ENCODE measurements at places on chromosomes 12 and 14.

DNA sequence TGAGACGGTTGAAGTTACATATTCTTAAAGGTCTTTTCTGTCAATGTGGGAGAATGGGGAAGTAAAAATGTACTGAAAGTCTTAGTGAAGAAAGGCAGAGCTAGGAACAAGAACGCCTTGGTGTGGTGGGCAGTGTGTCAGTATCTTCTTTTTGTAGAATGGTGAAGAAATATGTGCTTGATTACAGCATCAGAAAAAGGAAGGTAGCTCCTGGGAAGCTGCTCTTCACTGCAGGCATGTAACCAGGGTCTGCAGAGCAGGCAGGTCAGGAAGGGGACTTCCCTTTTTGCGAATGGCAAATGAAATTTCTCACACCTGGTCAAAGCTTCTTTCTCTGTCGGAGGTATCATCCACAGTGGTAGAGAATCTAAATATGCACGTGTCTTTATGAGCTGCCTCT is 226.2 kb downstream of the ADAMTS20 start:
- no peak for DNase-seq

GRCh38 chr12:131536337-131536736 is 174.6 kb upstream of the SFSWAP start:
- no peak for DNase-seq

DNA sequence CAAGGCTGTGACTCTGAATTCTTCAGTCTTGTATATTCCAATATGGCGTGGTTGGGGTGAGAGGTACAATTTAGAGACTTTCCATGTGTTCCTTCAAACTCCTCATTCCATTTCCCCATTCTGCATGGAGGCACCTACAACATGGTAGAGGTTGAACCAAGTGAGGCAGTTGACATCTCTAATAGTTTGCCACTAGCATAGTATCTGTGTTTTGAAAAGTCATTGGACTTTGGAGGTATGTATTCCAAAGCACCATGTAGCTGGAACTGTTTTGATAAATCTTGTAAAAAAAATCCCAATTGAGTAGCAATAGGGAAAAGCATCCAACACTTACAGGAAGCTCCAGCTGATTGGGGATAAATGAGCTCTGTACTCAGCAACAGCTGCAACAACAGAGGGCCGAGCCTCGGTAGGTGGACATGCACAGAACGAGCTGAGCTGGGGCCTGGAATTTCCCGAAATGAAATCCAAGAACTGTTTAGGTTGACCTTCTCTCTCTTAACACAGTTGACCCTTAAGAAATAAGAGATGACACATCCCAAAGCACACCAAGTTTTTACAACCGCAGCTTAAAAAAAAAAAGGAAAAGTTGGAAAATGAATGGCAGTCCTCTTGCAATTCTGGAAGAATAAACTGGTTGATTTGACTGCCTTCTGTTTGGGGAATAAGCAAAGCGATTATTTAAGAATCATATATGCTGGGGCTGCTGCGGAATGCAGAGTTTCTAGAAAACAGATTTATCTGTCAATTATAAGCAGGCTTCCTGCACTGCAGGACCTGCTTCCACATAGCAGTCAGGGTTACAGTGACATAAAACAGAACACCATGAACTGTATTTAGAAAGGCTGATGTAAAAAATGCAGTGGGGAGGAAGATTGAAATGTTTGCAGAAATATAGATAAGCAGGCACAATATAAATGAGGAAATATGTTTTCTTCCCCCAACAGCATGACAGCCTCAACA is 194.6 kb upstream of the KRR1 start:
- DNase-seq = peak; percentile 98

GRCh38 chr14:99246536-99247097 is 25.4 kb downstream of the BCL11B start:
- no peak for DNase-seq

DNA sequence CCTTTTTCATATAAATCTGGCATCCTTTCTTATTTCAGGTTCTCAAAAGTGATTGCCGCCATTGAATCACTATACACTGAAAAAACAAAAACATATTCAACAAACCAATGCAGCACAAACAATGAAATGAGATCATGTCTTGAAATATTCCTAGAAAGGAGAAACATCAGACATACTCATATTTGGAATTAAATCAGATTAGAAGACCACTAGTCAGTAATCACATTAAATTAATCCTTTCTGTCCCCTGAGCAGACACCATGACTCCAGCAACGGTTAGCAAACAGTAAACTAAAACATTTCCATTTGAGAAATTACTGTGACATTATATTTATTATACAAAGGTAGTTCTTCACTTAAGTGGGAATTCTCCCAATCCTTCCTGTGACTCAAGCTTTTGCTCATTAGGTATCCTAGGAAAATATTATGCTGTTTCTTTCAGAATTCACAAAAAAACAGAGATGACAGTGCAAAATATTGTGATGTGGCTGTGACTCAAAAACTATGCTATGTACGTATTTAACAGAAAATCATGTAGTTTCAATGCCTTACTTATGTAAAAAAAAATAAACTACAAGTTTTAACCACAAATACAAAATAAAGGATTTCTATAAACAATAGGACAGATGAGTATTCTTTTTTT is 29.7 kb downstream of the CPNE8 start:
- DNase-seq = no peak

DNA sequence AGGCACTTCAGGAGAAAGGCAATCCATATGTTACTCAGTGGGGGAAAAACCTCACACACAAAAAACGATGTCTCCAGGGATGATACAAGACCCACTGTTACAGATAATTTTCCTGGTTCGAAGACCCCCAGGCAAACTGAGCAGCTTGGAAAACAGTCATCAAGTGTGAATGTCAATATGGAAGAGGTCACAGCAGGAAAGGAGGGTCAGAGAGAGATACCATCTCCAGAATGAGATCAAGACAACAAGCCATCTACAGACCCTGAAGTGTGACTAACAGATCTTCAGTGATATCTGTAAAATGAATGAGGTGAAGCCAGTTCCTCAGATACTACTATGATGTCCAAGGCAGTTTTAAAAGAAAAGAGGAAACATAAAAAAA is 28.6 kb downstream of the GNS start:
- DNase-seq = no peak

DNA sequence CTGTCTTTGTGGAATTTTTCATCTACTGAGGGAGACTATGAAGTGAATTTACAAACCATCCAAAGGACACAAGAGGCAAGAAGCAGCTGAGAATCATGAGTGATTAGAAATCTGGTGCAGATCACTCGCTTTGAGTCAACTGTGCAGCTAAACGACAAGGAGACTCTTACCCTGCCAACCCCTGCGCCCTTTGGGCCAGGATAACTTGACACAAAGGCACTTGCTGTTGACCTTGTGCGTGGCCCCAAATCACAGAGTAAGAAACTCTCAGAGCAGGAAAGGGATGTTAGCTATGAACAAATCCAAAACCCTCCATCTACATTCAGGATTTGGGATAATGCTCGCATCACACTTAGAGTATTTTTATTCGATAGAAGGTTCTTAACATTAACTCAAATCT is 11.5 kb upstream of the PARP11 start:
- DNase-seq = no peak

DNA sequence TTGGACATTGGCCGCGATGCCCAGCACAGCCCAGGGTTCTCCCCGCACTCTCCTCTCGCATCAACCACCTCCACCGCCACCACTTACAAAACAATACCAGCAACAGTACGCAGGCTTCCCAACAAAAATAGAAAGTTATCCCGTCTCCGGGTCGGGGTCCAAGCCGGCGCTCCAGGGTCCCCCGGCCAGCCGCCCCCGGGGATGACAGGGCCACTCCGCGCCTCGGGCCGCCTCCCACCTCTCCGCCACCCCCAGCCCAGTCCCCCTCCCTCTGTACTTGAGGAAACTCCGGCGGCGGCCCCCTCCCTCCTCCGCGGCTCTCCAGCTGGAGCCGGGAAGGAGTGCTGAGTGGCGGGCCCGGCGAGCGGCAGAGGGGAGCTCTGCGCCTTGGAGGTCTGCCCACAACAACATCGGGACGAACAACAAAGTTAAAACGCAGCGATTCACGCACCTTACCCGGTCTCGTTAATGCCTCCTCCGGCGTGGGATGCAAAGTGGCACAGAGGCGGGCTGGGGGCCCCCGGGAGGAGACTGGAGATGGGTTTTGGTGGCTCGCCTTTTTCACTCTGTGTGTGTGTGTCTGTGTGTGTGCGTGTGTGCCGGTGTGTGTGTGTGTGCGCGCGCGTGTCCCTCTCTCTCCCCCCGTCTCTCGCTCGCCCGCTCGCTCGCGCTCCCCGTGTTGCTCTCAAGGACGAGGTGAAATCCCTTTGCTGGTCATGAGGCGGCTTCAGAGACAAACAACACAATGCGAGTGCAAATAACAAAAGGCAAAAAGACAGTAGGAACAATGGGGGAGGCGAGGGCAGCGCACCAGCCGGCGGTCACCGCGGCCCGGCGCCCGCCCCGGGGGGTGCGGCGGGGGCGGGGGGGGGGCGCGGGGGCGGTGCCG is 386.8 kb downstream of the BCAT1 start:
- DNase-seq = peak; percentile 81

DNA sequence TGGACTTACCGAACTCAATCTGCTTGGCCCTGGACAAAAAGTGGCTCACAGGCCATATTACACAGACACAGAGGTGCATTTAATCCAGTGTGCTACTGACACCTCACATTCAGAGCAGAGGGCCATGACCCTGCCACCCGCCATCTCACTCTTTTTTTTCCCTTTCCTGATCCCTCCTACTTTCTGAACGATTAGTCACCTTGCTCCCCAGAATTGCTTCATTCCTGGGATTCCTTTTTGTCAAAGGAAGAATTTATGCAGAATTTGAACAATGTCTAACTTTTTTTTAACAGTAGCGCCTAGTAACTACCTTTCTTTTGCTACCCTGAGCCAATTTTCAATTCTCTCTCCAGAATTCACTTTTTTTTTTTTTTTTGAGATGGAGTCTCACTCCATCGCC is 4.6 kb downstream of the PKP2 start:
- DNase-seq = peak; percentile 56

GRCh38 chr12:31749024-31749704 is 20.3 kb upstream of the AMN1 start:
- DNase-seq = peak; percentile 97

GRCh38 chr12:91140026-91140931 is 29.0 kb upstream of the LUM start:
- peak; percentile 95 for DNase-seq

DNA sequence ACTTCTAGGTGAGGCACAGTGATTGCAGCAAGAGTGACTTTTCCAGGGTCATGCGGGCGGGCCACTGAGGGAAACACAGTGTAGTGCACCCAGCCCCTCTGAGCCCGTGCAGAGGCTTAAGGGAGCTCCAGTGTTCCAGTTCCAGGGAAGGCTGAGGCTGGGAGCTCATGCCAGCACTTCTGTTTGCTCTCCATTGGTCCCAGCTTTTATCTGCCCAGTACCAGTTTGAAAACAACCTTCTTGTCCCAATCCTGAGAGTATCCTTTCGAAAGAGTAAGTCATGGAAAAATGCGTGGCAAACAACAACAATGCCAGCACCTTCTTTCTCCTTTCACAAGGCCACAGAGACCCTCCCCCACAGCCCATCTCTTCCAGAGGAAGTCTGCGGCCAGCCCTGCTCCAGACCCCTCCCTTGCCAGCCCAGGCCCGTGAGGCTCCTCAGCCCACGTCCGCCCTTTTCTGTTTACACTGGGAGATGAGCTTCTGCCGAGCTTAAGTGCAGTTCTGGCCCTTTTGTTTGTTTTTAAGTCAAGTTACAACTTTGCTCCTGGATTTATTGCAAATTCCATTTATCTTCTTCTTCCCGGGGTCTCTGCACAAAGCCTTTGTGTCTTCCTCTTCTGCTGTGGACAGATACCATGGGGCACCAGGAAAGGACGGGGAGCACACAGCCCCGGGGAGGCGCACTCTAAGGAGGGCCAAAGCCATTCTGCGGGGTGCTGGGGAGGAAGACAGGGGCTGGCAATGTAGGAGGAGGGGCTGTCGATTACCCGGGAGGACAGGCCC is 185.6 kb downstream of the ZFP36L1 start:
- DNase-seq = peak; percentile 59

DNA sequence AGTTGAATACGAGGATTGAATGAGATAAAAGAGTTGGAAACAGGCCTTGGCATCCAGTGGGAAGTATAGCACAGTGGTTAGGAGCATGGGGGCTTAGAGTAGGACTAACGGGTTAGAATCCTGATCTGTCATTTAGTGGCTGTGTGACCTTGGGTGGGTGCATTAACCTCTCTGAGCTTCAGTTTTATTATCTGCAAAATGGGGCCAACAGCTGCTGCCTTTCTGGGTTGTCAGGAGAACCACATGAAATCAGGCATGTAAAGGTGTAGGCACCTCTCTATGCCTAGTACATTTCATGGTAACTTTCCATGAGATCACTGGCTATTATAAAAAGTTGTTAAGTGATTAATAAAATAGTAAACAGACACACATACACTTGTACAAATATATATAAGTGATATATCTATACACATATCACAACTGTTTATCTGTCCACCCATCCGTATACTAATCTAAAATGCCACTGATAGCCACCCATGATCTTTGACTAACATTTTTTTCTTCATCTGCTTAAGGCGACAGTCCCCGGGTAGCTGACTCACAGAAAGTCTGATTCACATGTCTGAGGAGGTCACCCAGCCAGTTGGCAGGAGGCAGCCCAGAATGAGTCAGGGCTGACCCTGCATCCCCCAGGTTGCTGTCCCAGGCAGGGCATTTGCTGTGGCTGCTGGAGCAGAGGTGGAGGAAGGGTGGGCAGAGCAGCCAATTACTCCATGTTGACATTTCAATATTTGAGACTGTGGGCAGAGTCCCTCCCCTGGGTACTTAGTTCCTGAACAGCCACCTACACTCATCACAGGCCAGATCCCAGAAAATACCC is 125.6 kb upstream of the NOS1 start:
- DNase-seq = no peak

- DNase-seq = no peak
Observed at GRCh38 chr12:118689793-118690192, 291.5 kb upstream of the SRRM4 start.

DNA sequence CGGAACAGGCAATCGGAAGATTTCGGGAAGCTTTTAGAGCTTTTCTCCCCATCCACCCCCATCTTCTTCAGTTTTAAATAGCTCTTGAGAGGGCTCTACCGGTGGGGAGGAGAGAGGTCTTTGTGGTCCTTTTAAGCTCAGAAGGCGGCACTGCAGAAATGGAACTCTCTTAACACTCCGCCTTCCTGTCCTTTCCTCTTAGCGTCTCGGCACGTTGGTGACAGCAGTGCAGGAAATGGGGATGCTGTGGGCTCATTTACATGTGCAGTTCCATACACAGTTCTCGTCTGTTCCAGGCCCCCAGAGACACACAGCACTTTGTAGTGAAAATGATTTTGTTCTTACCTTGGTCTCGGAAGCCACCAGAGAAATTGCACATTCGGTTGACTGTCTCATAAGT is 50.4 kb upstream of the RIN3 start:
- no peak for DNase-seq
